ENCODE measurements at places on chromosomes 12 and 14.

DNA sequence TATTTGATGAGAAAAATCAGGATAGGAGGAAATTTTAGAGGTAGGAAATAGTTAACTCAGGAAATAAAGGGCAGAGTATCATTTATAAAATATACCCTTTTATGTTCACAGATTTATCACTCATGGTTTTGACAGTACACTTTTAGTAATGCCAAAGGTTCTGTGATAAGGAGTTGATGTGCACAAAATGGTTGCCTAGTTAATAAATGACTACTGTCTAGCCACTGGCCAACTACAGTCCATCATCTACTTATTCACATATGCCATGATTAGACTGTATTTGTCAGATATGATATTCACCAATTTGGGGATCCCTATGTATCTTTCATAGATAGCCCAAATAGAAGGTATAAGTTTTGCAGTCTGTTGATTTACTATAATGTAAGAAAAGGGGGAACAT, 19.2 kb upstream of the GXYLT1 start:
- DNase-seq: no peak
- H3K27ac ChIP-seq: no peak overlapping the region
- no peak overlapping the region for H3K4me3 ChIP-seq

DNA sequence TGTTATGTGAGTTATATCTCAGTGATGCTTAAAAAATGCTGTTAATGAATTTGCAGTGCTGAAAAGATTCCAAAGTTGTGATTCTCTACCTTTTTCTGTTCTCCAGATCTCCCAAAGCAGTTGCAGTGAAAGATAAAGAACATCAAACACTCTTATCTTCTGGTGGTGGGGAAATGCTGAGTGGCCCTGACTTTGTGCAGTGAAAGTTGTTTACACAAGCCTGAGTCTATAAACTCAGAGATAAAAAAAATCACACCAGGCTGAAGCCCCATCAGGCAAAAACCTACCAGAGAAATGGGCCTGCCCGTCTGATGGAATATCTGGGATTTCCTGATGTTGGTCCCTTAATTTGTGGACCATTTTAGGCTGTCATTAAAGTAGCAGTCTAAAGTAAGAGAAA, 46.1 kb downstream of the RASSF3 start:
- no peaks in the 10 kb centered on the region for H3K27me3 ChIP-seq
- peaks cover 6% of the 10 kb centered on the region for H3K36me3 ChIP-seq
- DNase-seq: no peak
- peak overlapping the region; percentile 66 for H3K27ac ChIP-seq
- H3K4me3 ChIP-seq: no peak overlapping the region
- H3K4me1 ChIP-seq: peaks cover 82% of the 10 kb centered on the region

GRCh38 chr12:6328945-6329702, 12.8 kb downstream of the TNFRSF1A start:
- peaks cover 36% of the 10 kb centered on the region for H3K36me3 ChIP-seq
- no peaks in the 10 kb centered on the region for H3K27me3 ChIP-seq
- DNase-seq: no peak
- H3K27ac ChIP-seq: no peak overlapping the region

- no peak overlapping the region for H3K27ac ChIP-seq
- H3K36me3 ChIP-seq: no peaks in the 10 kb centered on the region
- no peak overlapping the region for H3K4me3 ChIP-seq
- no peak for DNase-seq
- no peaks in the 10 kb centered on the region for H3K4me1 ChIP-seq
Measured at GRCh38 chr12:15767301-15767700, 21.9 kb downstream of the EPS8 start.

DNA sequence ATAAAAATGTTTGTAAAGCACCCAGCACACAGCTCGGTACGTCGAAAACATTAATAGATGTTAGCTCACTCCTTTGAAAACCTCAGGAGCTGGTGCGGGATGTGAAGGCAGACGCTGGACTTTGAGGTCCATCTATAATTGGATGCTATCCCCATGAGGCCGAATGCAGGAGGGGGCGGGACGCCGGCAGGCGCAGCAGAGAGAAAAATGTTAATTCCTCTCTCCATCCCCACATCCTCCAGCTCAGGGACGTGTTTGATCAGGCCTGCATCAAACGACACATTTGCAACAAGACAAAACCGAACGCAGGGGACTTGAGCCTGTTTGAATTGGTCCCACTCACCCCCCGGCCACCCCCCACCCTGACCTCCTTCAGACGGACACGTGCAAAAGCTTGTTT, 231.0 kb downstream of the RBM19 start:
- no peak overlapping the region for H3K4me3 ChIP-seq
- no peak overlapping the region for H3K27ac ChIP-seq
- no peaks in the 10 kb centered on the region for H3K4me1 ChIP-seq
- H3K27me3 ChIP-seq: peaks cover 12% of the 10 kb centered on the region
- no peaks in the 10 kb centered on the region for H3K36me3 ChIP-seq
- DNase-seq: no peak

- no peaks in the 10 kb centered on the region for H3K4me1 ChIP-seq
- DNase-seq: no peak
- no peak overlapping the region for H3K27ac ChIP-seq
- peaks cover 2% of the 10 kb centered on the region for H3K36me3 ChIP-seq
Measured at GRCh38 chr12:56591961-56592360, 38.2 kb downstream of the BAZ2A start.

GRCh38 chr14:84566109-84566508, 963.8 kb upstream of the FLRT2 start:
- no peak overlapping the region for H3K4me3 ChIP-seq
- H3K36me3 ChIP-seq: no peaks in the 10 kb centered on the region
- DNase-seq: no peak

GRCh38 chr12:89862511-89863445, 154.1 kb upstream of the ATP2B1 start:
- H3K4me3 ChIP-seq: peak overlapping the region; percentile 66
- H3K36me3 ChIP-seq: no peaks in the 10 kb centered on the region
- H3K27ac ChIP-seq: peak overlapping the region; percentile 95
- DNase-seq: peak; percentile 57
- no peaks in the 10 kb centered on the region for H3K27me3 ChIP-seq

GRCh38 chr12:64457466-64457865, 5.5 kb downstream of the TBK1 start:
- H3K36me3 ChIP-seq: peaks cover 19% of the 10 kb centered on the region
- H3K27ac ChIP-seq: peak overlapping the region; percentile 63
- H3K4me3 ChIP-seq: no peak overlapping the region
- no peaks in the 10 kb centered on the region for H3K27me3 ChIP-seq
- peaks cover 55% of the 10 kb centered on the region for H3K4me1 ChIP-seq

GRCh38 chr12:11901701-11902524, 168.8 kb upstream of the BCL2L14 start:
- H3K36me3 ChIP-seq: peaks cover 6% of the 10 kb centered on the region
- H3K4me1 ChIP-seq: peaks cover 52% of the 10 kb centered on the region
- DNase-seq: peak; percentile 81
- H3K27me3 ChIP-seq: no peaks in the 10 kb centered on the region
- peak overlapping the region; percentile 50 for H3K4me3 ChIP-seq
- H3K27ac ChIP-seq: peak overlapping the region; percentile 92

DNA sequence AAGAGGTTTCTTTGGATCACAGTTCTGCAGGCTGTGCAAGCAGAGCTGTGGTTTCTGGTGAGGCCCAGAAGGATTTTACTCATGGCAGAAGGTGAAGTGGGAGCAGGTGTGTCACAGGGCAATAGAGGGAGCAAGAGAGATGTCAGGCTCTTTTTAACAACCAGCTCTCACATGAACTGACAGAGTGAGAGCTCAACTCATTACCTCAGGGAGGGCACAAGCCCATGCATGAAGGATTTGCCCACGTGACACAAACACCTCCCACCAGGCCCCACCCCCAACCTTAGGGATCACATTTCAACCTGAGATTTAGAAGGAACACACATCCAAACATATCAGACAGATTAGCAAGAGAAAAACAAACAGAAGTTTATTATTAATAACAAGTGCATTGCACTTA, 470.4 kb downstream of the GALC start:
- H3K4me3 ChIP-seq: no peak overlapping the region
- H3K27ac ChIP-seq: no peak overlapping the region
- no peaks in the 10 kb centered on the region for H3K36me3 ChIP-seq
- no peak for DNase-seq
- H3K4me1 ChIP-seq: no peaks in the 10 kb centered on the region

DNA sequence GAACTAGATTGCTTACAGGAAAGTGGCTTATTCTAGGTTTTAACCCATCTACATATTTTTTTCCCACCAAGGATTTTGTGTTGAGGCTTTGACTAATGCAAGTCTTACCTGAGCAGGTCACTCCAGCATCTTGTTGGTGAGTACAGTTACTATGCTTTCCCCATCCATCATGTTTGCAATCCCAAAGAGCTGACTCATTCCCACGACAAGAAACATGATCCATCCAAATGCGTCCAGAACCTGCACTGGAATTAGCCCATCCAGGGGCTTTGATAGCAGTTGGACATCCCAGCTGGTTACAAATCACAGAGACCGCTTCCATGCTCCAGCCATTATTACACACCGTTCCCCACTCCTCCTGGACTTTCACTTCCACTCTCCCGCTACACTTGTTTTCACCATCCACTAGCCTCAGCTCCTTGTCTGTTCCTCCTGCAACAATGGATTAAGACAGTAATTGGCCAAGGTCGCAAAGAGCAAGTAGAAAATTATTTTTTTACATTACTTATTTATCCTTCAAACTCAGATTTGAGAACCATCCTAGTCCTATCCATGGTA, 2.5 kb downstream of the CD163 start:
- H3K27me3 ChIP-seq: peaks cover 9% of the 10 kb centered on the region
- no peak for DNase-seq
- H3K27ac ChIP-seq: no peak overlapping the region
- no peaks in the 10 kb centered on the region for H3K36me3 ChIP-seq
- no peaks in the 10 kb centered on the region for H3K4me1 ChIP-seq
- no peak overlapping the region for H3K4me3 ChIP-seq
